Caki2 (cell line): ENCODE measurements at places on chromosomes 4 and X. TPM values are rescaled to one million over a fixed set of nuclear protein-coding genes. Genes with fewer than 3 reads are reported as not detected.

STBD1 gene
- total RNA-seq = 1.2 and 1.5 TPM in 2 replicates

ASB12 gene
- 0.17 TPM in 1 of 2 replicates, not detected in the other for total RNA-seq

SLIT2 gene
- total RNA-seq = 0.07 and 0.78 TPM in 2 replicates

AFM gene
- not detected in 2 replicates for total RNA-seq

TBX22 gene
- not detected in 2 replicates for total RNA-seq

ANKRD37 gene
- total RNA-seq = 15.3 and 36.6 TPM in 2 replicates

CFAP299 gene
- not detected in 2 replicates for total RNA-seq
